ENCODE measurements at places on chromosomes 5 and 9.

DNA sequence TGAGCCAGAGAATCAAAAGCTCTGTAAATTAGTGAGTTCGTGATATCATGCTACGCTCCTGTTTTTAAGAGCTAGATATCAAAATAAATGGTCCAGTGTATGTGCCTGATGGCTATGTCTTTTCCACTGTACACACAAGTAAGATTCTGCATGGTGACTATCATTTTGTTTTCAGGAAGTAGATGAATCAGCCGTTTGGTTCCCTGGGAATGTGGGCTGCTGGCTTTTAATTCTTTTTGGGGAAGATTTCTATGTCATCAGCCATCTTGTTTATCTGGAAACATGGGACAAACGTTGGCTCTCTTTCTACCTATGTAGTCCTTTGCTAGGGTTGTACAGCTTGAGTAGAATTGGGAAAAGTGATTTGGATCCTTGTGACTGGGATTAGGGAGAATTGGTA is 126.7 kb downstream of the GRIA1 start:
- DNase-seq, result no peak

GRCh38 chr5:60586307-60586901 is 113.6 kb downstream of the DEPDC1B start:
- DNase-seq, result peak; percentile 54

DNA sequence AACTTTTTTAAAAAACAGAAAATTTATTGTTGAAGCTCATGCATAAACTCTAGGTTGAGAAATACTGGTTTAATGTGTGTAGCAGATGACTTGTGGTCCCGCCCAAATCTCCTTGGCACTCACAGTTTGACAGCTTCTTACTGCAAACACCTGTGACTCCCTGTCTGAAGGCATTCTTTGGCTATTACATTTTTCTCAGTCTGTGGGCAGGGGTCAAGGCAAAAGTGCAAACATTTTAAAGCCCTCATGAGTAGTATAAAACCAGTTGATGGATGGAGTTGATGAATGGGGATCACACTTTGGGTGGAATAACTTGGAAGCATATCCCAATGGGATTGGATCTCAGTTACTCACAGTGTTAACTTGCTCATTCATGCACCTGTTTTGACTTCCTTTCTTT is 1007.0 kb upstream of the NUDT12 start:
- DNase-seq, result no peak

DNA sequence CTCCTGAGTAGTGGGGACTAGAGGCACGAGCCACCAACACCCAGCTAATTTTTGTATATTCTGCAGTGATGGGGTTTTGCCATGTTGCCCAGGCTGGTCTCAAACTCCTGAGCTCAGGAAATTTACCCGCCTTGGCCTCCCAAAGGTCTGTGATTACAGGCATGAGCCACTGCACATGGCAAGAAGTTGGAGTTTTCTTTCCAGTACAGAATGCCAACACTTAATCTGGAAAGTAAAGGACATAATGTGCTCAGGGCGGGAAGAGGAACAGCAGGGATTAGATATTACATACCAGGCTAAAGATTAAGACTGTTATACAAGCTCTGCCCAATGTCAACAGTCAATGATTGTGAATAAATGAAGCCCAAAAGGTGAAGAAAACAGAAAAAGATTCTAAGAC is 47.2 kb upstream of the AGXT2 start:
- DNase-seq, result no peak

GRCh38 chr9:21710548-21711191 is 91.8 kb upstream of the MTAP start:
- DNase-seq, result no peak

DNA sequence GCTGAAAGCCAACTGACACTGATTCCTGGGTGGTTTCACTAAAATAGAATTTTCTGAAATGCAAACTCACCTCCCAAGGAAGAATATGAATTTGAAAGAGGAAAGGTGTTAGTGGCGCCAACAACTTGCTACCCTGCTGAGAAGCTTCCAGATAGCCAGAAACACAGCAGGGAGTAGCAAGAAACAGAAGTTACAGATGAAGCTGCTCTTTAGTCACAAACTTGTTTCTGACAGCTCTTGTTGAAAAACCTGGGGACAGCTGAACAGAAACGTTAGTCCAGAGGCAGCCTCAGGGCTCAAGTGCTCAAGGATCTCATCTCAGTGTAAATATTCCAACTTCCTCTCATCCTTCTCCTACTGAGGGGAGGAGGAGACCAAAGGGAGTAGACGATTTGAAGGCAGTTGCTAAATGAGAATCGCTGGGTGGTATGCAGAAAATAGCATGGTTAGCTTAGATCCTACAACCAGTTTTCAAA is 184.1 kb downstream of the PDE4D start:
- DNase-seq, result no peak

DNA sequence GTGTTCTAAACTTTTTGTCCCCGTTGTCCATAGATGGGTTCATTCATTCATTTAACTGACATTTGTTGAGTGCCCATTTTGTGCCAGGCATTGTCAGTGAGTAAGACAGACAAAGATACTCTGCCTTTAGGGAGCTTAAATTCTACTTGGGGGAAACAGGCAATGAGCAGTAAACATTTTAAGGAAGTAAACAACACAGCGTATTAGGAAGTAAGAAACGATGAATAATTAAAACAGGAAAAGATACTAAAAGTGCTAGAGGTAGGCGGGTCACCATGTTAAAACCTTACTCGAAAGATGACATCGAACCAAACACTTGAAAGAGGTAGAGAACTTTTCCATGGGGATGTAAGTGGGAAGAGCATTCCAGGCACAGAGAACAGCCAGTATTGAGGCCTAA is 5.5 kb upstream of the MAML1 start:
- no peak for DNase-seq

GRCh38 chr5:73985145-73985544 is 359.1 kb downstream of the ARHGEF28 start:
- DNase-seq, result no peak

- no peak for DNase-seq
These were observed 33.5 kb downstream of the S1PR3 start for GRCh38 chr9:89024727-89025126.

- no peak for DNase-seq
These were observed 2.8 kb downstream of the ARL15 start for GRCh38 chr5:54307583-54307982.

DNA sequence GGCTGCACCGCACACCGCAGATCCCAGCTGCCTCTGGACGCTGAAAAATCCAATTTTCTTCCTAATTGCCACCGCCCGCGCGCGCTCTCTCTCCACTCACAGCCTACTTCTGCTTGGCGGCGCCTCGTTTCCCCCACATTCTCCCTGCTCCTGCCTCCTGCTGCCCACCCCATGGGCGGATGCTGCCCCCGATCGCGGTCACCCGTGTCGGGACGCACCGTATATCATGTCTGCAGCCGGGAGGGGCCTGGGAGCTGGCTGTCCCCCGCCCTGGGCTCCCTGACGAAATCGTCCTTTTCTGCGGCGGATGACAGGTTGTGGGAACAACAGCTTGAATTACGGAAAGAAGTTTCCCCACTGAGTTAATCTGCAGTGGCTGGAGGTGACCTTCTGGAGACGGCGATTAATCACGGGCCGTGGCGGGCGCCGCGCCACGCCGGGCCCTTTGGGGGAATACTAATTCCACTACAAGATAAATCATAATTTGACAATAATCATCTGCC is 36.3 kb upstream of the PSD2 start:
- DNase-seq, result no peak

DNA sequence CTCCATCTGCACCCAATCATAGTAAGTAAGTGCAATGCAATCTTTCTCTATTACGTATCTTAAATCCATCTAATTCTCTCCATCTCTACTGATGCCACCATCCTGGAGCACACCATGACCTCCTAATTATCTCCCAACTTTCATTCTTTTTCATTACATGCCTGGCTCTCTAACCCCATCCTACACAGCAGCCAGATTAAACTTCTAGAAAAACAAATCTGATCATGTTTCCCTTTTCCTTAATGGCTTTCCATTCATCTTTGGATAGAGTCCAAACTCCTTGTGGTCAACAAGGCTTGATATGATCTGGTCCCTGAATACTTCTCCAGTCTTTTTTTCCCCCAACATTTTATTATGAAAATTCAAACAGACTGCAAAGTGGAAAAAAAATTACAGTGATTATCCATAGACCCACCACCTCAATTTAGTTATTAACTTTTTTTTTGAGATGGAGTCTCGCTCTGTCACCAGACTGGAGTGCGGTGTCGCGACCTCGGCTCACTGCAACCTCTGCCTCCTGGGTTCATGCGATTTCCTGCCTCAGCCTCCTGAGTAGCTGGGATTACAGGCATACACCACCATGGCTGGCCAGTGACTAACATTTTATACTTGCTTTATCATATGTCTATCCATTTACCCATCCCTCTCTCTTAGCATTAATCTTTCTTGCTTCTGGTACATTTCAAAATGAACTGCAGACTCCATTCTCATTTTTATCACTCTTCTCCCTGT is 5.2 kb downstream of the PPP2R2B start:
- DNase-seq, result no peak

DNA sequence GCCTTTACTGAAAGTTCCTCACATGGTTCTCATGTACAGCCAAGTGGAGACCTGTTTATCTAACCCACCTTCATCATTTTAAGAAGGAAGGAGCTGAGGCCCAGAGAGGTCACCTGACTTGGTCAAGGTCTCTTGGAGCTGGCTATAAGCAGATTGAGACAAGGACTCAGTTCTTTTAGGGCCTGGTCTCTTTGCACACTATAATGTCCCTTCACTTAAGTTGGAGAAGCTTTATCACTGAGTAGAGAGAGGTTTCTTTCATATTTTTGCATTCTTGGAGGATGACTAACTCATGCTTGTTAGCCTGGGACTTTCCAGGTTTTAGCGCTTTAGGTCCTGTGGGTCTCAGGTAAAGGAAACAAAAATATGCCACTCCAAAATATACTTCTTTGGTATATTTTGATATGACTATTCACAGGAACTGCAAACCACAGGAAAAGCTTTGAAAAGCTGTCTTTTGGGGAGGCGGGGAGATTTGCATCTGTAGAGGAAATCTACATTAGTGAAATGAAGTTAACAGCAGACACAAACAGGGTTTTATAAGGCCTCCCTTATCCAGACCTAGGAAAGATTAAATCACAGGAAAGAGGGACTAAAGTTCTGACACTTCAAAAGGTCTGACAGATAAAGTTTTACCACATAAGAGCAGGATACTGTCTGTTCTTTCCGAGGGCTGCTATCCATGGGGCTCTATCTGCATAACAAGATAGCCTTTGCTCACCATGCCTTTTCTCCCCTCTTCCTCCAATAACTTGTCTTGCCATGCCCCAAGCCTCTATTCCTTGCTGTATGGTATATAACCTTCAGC is 95.8 kb upstream of the ANKRD55 start:
- no peak for DNase-seq

- DNase-seq, result no peak
These were observed 209.0 kb downstream of the SEC61B start for GRCh38 chr9:99431103-99431502.

DNA sequence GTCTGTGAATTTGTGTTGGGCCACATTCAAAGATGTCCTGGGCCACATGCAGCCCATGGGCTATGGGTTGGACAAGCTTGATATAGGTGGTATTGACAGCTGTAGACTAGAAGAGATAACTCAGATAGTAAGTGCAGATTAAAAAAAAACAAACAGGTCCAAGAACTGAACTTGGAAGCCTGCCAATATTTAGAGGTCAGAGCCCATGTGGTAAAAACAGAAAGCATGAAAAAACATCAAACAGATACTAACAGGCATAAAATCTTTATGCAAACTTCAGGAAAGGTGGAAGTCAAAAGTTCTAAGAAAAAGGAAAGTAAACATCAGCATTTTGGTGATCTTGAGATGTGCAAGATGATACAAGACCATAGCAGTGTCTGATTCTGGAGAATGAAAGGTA is 155.1 kb upstream of the NR4A3 start:
- DNase-seq, result no peak

DNA sequence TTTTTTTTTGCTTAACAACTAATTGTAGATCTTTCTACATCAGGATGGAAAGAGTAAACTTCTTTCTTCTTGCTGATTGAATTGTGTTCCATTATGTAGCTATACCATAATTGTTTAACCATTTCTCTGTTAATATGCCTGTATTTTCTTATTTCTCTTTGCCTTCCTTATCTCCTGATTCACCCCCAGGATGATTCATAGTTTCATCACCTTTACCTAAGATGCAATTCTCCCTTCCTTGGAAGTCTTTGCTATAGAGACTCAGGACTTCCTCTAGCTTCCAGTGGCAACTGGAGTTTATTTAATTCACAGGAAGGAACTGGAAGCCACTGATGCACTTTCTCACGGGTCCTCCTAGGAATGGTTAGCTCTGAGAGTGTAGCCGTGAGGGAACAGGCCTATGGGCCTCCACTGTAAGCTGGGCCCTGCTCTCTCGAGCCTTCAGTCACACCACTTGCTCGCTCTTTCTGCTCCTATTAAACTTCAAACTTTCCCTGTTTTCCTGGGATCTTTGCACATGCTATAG is 83.1 kb downstream of the FGF1 start:
- no peak for DNase-seq

DNA sequence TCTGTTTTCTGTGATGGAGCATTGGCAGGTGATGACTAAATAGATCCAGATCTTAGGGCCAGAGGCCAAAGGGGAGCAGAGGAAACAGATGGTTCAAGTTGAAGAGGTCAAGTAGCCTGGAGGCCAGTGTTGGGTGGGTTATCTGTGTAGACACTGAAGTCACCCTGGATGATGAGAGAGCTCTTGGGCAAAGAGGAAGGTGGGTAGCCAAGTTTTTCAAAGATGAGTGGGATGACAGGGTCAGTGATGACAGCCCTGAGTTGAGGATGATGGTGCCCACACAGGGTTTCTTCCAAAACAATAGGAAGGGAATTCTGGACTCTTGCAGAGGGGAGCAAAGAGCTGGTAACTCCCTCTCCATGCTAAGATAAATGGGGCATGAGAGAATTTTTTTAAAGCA is 76.6 kb downstream of the CD180 start:
- DNase-seq, result no peak

GRCh38 chr5:128579093-128579492 is 41.0 kb upstream of the FBN2 start:
- no peak for DNase-seq

- DNase-seq, result peak; percentile 30
These were observed 2.2 kb downstream of the DUSP1 start for GRCh38 chr5:172768573-172769341.

GRCh38 chr5:3351581-3352442 is 243.8 kb upstream of the IRX1 start:
- no peak for DNase-seq
